CD4-positive, alpha-beta T cell (primary cell): ENCODE measurements at places on chromosomes 7 and 10.
A peak's percentile ranks its signal among the peaks of the same experiment; 100 is the strongest.

- DNase-seq = no peak
These were observed 332.4 kb upstream of the IGFBP3 start for GRCh38 chr7:46253520-46253919.

GRCh38 chr10:123965973-123966895 lies 74.6 kb upstream of the CPXM2 start:
- no peak for DNase-seq

DNA sequence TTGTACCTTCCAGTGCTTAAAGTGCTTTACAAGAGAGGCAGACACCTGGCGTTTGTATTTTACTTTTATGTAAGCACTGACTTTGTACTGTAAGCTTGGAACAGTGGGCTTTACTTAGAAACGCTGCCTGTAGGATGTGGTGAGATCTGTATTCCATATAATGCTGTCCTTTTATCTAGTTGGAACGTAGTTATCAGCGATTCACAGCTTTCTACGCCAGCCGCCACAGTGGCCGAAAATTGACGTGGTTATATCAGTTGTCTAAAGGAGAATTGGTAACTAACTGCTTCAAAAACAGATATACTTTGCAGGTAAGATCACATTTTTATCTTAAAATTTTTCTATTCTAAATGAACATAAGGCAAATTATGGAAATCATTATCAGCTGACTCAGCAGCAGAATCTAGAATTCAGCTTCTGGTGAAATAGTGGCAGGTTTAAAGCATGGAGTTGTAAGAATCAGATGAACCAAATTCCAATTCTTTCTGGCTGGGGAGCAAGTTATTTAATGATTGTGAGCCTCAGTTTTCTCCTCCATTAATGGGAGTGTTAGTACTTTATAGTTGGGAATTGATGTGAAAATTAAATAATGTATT lies 91.5 kb downstream of the CUL1 start:
- DNase-seq = no peak

DNA sequence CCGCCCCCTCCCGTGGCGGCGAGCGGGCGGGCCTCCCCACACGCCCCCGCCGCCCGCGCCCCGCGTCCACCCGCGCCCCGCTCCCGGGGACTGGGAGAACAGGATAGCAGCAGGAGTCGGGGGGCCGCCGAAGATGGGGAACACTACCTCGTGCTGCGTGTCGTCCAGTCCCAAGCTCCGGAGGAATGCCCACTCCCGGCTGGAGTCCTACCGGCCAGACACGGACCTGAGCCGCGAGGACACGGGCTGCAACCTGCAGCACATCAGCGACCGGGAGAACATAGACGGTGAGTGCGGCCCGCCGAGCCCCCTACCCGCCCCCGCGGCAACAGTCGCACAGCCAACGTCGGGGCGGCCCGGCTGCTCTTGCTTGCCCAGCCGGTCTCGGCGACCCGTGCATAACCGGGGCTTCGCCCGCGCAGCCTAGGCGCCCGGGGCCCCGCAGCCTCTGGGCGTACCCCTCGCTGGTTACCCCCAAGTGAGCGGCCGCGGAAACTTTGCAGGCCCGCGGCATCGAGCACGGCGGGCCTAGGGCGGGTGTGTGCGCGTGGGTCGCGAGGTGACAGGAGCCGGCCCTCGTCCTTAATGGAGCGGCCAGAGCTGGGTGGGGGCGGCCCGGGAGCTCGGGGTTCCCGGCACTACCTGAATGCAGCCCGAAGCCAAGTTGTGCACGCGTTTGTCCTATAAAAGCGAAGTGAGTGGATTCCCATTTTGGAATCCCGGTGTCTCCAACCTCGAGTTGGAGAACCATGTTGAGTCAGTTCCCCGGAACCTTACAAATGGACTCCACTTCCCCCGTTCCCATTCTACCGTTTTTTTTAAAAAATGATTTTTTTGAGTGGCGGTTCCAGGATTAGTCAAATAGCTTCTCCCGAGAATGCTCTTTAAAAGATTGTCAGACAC lies 863 bp downstream of the CCNY start:
- DNase-seq = peak; percentile 42

DNA sequence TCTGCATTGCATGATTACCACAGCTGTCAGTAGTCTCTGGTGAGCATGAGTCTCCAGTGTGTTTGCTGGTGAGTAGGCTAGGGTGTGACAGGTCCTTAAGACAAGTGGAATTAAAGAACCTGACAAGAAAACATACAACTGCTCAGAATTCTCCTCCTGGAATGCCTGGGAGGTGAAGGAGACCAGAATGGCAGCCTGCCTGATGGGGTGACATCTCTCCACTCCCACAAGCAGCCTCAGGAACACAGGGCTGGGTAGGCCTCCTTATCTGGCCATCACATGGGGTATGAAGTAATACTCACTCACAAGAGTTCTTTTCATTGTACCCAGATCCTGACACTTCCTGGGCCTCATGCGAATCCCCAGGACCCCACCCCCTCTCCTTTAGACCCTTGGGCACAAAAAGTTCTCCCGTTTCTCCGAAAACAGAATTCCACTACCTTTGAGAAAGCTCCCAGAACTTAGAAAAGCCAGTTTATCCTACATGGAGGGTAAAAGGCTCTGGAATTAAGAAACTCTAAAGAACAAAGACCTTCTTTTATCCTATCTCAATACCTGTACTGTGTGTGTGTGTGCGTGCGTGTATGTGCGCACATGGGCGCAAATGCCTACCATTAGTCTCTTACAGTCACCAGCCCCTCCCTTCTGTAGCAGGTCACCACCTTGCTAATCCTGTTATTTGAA lies 33.4 kb upstream of the C1GALT1 start:
- no peak for DNase-seq
